CD4-positive, alpha-beta memory T cell (primary cell): ENCODE measurements at places on chromosomes 5 and 9. TPM values are rescaled to one million over a fixed set of nuclear protein-coding genes. Genes with fewer than 3 reads are reported as not detected.

- DNase-seq: no peak
- no peaks in the 10 kb centered on the region for H3K36me3 ChIP-seq
- H3K4me1 ChIP-seq: no peaks in the 10 kb centered on the region
- H3K27ac ChIP-seq: no peak overlapping the region
- no peak overlapping the region for H3K4me3 ChIP-seq
Measured at GRCh38 chr5:38734353-38734752, 111.5 kb upstream of the OSMR start.

GRCh38 chr9:81844131-81844567 lies 84.1 kb upstream of the SPATA31D4 start:
- H3K27me3 ChIP-seq: no peaks in the 10 kb centered on the region
- no peak overlapping the region for H3K27ac ChIP-seq
- H3K4me1 ChIP-seq: no peaks in the 10 kb centered on the region
- H3K36me3 ChIP-seq: no peaks in the 10 kb centered on the region
- no peak for DNase-seq

DNA sequence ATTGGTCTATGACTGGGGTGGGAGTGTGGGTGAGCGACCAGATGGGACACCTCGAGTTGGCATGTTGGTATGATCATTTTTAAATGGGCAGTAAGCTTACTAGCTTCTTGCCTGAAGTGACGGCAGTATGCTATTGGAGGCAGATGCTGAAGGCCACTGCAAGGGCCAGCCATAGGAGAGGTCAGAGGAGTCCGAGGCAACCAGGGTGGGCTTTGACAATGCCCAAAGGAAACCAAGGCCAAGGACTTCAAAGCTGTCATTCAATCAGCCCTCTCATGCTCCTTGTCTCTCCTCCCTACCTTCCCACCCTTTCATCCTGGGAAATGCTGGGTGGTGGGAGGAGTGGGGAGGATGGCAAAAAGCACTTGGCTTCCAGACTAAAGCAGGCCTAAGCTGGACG lies 57.1 kb upstream of the GLRX start:
- no peaks in the 10 kb centered on the region for H3K36me3 ChIP-seq
- no peak overlapping the region for H3K27ac ChIP-seq
- DNase-seq: no peak
- H3K4me1 ChIP-seq: no peaks in the 10 kb centered on the region

CD274 gene
- total RNA-seq: 16.2 TPM

DNA sequence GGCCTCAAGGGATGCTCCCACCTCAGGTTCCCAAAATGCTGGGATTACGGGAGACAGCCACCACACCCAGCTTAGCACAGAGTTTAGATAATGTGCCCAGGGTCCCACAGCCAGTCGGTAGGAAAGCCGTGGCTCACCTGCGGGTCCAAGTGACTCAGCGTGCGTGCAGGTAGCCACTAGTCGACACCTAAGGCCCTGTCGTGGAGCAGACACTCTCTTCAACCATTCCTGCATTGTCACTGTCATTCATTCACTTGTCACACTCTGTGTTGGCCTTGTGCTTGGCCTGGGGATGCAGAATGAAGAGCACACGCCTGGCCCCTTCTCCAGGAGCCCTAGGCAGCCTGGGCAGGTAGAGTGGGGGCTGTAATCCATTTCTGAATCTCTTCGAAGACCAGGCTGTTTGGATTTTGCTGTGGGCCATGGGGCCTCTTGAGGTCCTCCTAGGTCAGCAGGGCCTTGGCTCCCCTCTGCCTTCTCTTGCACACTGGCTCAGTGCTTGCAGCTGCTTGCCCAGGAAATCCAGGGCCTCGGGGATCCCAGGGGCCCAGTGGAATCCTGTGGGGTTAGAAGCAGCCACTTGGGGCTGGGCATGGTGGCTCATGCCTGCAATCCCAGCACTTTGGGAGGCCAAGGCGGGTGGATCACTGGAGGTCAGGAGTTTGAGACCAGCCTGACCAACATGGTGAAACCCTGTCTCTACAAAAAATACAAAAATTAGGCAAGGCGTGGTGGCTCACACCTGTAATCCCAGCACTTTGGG lies 6.1 kb upstream of the AIF1L start:
- no peak overlapping the region for H3K4me3 ChIP-seq
- H3K36me3 ChIP-seq: no peaks in the 10 kb centered on the region
- peaks cover 13% of the 10 kb centered on the region for H3K27me3 ChIP-seq
- no peak overlapping the region for H3K27ac ChIP-seq
- DNase-seq: no peak

DNA sequence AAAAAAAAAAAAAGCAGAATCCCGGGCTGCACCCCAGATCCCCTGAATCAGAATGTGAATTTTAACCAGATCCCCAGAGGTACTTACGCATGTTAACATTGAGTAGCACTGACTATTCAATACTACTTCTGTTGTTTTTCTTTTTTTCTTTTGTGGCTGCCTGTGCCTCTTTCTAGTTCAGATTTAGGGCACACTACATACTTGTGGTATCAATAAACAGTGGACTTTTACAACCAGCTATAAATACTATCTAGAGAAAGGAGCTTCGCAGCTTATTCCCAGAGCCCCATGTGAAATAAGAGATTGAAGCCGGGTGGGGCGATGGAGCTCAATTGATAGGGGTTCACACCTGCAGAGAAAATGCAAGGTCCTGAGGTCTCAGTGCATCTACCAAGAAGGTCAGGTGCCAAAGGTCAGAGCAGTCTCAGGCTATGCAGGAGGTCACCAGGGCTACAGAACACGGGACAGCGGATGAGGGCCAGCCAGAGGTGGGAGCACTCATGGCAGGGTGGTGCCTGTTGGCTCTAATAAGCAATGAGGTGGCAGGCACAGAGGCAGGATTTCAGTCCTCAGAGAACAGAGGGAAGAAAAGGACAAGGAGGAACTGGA lies 22.3 kb downstream of the WWC1 start:
- H3K27me3 ChIP-seq: no peaks in the 10 kb centered on the region
- no peak for DNase-seq
- no peak overlapping the region for H3K4me3 ChIP-seq
- no peaks in the 10 kb centered on the region for H3K36me3 ChIP-seq
- H3K4me1 ChIP-seq: no peaks in the 10 kb centered on the region

- no peak overlapping the region for H3K27ac ChIP-seq
- no peak for DNase-seq
- no peaks in the 10 kb centered on the region for H3K27me3 ChIP-seq
Measured at GRCh38 chr9:72933730-72934665, 18.9 kb downstream of the ALDH1A1 start.

- no peaks in the 10 kb centered on the region for H3K27me3 ChIP-seq
Measured at GRCh38 chr9:33023661-33024060, 1.4 kb upstream of the DNAJA1 start.

GRCh38 chr9:87445646-87446045 lies 52.0 kb upstream of the DAPK1 start:
- no peaks in the 10 kb centered on the region for H3K4me1 ChIP-seq
- no peak for DNase-seq
- no peaks in the 10 kb centered on the region for H3K36me3 ChIP-seq
- H3K4me3 ChIP-seq: no peak overlapping the region
- no peak overlapping the region for H3K27ac ChIP-seq
- H3K27me3 ChIP-seq: no peaks in the 10 kb centered on the region

GOLM1 gene
- total RNA-seq: not detected

FAM13B gene
- total RNA-seq: 66.6 TPM

PKD2L2 gene
- total RNA-seq: not detected

- H3K4me3 ChIP-seq: no peak overlapping the region
- no peak for DNase-seq
- no peaks in the 10 kb centered on the region for H3K27me3 ChIP-seq
- H3K36me3 ChIP-seq: no peaks in the 10 kb centered on the region
- H3K27ac ChIP-seq: no peak overlapping the region
- H3K4me1 ChIP-seq: no peaks in the 10 kb centered on the region
Measured at GRCh38 chr9:81598123-81598497, 91.2 kb downstream of the TLE1 start.

TCOF1 gene
- 53.8 TPM for total RNA-seq

DNA sequence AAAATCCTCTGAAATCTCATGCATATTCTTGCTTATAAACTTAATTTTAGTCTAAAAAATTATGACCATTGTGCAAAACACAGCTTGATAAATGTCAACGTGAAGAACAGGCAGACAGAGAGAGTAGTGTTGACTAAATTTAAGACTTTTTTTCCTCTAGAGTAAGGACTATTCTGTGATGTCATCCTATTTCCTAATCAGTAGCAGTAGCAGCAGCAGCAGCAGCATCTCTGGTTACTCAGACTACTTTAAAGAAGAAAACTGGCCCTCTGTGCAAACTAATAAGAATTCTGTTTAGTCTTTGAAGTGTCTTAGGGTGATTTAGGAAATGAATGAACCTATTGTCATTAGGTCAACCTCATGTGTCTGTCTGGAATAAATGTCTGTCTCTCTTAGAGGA lies 403.0 kb downstream of the HINT1 start:
- H3K36me3 ChIP-seq: no peaks in the 10 kb centered on the region
- no peak for DNase-seq
- no peaks in the 10 kb centered on the region for H3K27me3 ChIP-seq
- H3K4me1 ChIP-seq: no peaks in the 10 kb centered on the region
- H3K27ac ChIP-seq: no peak overlapping the region

DNA sequence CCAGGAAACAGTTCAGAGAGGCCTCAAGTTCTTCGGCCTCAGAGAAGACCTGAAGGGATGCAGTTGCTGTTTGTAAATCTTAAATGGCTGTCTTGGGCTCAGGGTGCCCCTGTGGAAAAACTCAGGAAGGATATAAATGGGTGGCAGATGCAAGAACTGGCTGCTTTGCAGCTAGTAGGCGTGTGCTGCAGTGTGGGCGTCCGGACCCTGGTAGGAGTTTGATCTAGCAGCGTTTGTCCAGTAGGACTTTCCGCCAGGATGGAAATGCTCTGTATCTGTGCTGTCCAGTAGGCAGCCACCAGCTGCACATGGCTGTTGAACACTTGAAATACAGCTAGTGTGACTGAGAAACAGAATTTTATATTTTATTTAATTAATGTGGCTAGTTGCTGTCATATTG lies 7.7 kb downstream of the CDX1 start:
- no peaks in the 10 kb centered on the region for H3K4me1 ChIP-seq
- no peak for DNase-seq
- no peak overlapping the region for H3K4me3 ChIP-seq
- no peaks in the 10 kb centered on the region for H3K27me3 ChIP-seq
- H3K27ac ChIP-seq: no peak overlapping the region

DNA sequence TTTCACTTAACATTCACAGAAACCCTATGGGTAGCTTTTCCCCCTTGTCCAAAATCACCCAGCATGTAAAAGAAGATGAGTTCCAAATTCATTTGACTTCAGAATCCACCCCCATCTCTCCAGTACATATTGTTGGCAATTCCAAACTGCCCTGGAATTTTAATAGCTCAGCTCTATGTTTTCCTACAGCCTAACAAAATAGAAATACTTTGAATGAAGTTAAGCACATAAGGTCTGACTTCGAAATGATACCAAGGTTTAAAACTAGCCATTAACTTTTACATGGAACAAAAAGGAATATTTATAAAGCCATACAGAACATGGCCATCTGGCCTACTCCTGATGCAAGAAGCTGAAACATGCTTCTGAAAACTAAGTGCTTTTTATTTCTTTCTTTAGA lies 634.3 kb downstream of the PDE4D start:
- H3K36me3 ChIP-seq: no peaks in the 10 kb centered on the region
- no peak for DNase-seq

RXRA gene
- 11.9 TPM for total RNA-seq

GRCh38 chr5:84354101-84354500 lies 30.6 kb downstream of the EDIL3 start:
- H3K4me1 ChIP-seq: no peaks in the 10 kb centered on the region
- DNase-seq: no peak
- H3K36me3 ChIP-seq: no peaks in the 10 kb centered on the region

- no peak within 1 kb of the TSS for H3K4me3 ChIP-seq
- H3K27ac ChIP-seq: peak within 1 kb of the TSS; percentile 39
- DNase-seq: no peak
- no peaks in the 10 kb centered on the region for H3K36me3 ChIP-seq
- peaks cover 35% of the 10 kb centered on the region for H3K4me1 ChIP-seq
- no peaks in the 10 kb centered on the region for H3K27me3 ChIP-seq
Measured at GRCh38 chr5:139394654-139395566, at the start of gene PROB1. PROB1 (minus strand) TSS chr5:139395104; CDS start chr5:139395081, 23 bp downstream.

DNA sequence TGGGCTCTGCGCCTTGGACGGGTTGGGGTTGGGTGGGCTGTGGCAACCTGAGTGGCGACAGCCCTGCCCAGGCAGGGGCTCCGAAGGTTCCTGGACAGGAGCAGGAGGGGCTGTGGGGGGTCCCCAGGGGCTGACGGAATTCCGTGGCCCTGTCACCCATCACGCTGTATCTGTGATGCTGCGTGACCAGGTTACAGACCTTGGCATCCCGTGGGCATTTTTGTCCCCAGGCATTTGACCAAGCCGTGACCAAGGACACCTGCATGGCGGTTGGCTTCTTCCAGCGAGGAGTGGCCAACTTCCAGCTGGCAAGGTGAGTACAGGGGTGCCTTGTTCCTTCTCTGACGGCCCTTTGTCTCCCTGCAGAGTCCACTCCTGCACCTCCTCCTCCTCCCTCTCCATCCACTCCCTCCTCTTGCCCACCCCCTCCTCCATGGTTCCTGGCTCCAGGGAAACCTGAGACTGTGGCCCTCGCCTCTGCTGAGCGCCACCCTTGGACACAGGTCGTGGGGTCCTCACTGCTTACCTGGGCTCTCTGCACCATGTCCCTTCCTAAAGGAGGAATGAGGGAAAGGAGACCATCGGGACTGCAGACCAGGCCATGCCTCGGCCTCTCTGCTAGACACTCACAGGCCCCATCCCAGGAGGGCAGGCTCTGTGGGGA lies 3.0 kb downstream of the NOXA1 start:
- peak; percentile 29 for DNase-seq
- H3K27ac ChIP-seq: no peak overlapping the region
- no peaks in the 10 kb centered on the region for H3K27me3 ChIP-seq
- no peak overlapping the region for H3K4me3 ChIP-seq
- H3K36me3 ChIP-seq: no peaks in the 10 kb centered on the region

TSSK1B gene
- total RNA-seq: not detected

GRCh38 chr9:130172858-130173665 lies 858 bp downstream of the NCS1 start:
- H3K27me3 ChIP-seq: peaks cover 12% of the 10 kb centered on the region
- no peaks in the 10 kb centered on the region for H3K36me3 ChIP-seq
- no peak overlapping the region for H3K27ac ChIP-seq
- DNase-seq: no peak

GRCh38 chr9:5587024-5587423 lies 41.9 kb upstream of the RIC1 start:
- no peak for DNase-seq
- peak overlapping the region; percentile 37 for H3K27ac ChIP-seq
- no peaks in the 10 kb centered on the region for H3K36me3 ChIP-seq
- H3K4me3 ChIP-seq: no peak overlapping the region

GRCh38 chr5:6902597-6902996 lies 189.4 kb downstream of the TENT4A start:
- H3K4me3 ChIP-seq: no peak overlapping the region
- H3K4me1 ChIP-seq: no peaks in the 10 kb centered on the region
- no peak for DNase-seq
- H3K27me3 ChIP-seq: no peaks in the 10 kb centered on the region
- H3K36me3 ChIP-seq: no peaks in the 10 kb centered on the region
- no peak overlapping the region for H3K27ac ChIP-seq

AMBP gene
- not detected for total RNA-seq
